RKO (cell line): ENCODE measurements at places on chromosomes 16 and 17.

- DNase-seq: no peak
These were observed 31.2 kb downstream of the VAC14 start for GRCh38 chr16:70769761-70770160.

GRCh38 chr16:89785523-89786155, 30.8 kb downstream of the FANCA start:
- no peak for DNase-seq

DNA sequence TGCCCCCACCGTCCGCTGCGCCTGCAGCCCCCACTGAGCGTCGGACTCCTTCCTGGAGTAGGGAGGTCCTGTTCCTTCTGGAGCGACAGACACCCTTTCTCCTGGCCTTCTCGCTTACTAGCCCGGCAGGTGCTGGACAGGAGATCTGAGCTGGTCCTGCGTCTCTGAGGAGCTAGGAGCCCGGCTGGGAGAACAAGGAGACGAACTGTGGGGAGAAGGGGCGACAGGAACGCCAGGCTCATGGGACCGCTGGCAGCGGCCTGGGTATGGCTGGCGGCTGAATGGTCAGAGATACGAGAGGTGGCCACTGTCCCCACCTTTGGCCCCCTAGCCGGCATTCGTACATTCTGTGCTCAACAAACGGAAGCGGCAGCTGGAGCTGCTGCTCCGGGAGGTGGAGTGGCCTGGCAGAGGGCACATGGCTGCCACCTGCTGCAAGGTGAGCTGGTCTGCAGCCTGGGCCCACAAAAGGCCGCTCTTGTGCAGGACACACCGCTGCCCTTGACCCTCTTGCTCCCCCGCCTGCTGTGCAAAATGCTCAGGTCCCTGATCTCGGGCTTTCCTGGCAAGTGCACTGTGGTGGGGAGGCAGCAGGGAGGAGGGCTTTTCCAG, 2066.7 kb downstream of the TP53TG3F start:
- no peak for DNase-seq

DNA sequence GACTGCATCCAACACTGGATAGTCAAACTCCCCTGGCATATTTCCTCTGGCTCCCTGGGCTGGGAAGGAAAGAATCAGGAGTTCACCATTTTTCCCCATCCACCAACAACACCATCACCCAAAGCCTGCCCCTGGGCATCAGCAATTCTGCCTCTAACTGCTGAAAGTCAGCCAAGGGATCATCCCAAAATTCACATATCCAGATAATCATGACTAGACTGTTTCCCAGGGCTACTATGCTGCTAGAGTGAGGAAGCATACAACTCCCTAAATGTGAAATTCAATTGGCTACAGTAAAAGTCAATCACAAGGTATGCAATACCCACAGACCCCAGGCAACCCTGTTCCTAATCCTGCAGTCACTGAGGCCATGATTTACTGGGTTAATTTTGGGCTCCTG, 230.6 kb downstream of the C16orf95 start:
- DNase-seq: no peak

GRCh38 chr17:57586742-57587141, 158.4 kb downstream of the CCDC182 start:
- no peak for DNase-seq

DNA sequence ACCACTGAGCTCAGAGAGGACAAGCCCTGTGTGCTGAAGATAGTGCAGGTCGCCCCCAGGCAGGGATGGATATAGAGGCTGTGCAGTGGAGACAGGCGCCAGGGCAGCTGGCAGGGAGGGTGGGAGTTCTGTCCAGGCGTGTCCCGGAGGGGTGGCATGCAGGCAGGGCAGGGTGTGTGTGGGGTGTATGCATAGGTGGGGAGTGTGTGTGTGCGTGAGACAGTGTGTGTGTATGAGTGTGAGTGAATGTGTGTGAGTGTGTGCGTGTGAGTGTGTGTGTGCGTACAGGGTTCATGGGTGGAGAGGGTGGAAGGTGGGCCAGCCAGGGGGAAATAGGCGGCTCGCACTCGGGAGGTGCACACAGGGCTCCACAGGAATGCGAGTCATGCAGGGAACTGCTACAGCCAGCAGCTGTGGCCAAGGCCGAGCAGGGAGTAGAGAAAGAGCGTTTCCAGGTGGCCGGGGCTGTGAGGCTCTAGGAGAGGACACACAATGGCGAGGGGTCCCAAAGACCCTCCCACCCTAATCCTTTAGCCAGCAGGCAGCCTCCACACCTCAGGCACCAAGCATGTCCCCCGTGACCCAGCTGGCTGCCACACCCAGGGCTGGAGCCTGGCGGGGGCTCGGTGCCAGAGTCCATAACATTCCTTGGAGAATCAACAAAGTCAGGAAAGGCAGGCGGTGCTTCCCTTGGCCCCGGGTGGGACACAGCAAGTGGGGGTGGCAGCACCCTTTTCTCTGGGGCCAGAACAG, 4.6 kb downstream of the PLCD3 start:
- DNase-seq: no peak

- DNase-seq: no peak
These were observed 41.6 kb downstream of the MYO1D start for GRCh38 chr17:32835291-32835761.

DNA sequence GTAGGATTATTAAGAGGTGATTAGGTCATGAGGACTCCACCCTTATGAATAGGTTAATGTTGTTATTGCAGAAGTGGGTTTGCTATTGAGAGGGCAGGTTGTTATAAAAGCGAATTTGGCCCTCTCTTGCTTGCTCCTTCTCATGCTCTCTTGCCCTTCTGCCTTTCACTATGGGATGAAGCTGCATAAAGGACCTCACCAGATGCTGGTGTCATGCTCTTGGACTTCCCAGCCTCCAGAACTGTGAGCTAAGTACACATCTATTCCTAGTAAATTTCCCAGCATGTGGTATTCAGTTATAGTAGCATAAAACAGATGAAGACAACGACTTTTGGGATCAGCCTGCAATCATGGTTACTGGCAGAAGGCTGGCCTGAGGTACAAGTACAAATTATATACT, 41.4 kb upstream of the FBXO47 start:
- no peak for DNase-seq

DNA sequence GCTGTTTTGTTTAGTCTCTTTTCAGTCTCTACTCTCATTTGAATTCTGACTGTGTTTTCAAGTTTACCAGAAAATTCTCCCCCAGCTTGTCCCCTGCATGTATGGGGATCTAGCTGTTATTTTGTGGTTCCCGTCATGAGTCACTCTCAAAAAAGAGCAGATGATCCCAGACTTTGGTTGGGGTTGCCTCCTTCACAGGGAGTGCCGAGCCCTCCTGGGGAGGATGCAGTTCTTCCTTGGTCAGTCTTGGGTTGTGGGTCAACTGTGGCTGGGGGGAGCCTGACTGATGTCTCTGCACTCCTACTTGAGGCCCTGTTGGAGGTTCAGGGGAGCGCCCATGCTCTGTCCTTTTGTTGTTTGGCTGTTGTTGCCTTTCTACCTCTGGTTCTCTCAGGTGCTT, 37.7 kb downstream of the EPN2 start:
- DNase-seq: no peak

DNA sequence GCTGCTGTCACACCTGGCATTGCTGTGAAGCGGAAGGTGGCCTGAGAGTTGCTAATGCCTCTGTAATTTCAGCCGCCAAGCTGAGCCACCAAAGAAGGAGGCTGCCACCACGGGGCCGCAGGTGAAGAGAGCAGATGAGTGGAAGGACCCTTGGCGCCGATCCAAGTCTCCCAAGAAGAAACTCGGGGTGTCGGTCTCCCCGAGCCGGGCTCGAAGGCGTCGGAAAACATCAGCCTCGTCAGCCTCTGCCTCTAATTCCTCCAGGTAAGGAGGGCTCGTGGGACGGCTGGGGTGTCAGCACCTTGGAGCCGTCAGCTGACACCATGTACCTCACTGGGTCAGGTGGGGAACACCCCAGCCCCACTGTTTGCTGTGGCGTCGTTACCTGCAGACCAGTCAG, 16.2 kb upstream of the IL17C start:
- no peak for DNase-seq

GRCh38 chr17:57956291-57957119, 1.3 kb upstream of the CUEDC1 start:
- DNase-seq: no peak

GRCh38 chr16:68848786-68849185, 5.5 kb downstream of the TANGO6 start:
- no peak for DNase-seq

DNA sequence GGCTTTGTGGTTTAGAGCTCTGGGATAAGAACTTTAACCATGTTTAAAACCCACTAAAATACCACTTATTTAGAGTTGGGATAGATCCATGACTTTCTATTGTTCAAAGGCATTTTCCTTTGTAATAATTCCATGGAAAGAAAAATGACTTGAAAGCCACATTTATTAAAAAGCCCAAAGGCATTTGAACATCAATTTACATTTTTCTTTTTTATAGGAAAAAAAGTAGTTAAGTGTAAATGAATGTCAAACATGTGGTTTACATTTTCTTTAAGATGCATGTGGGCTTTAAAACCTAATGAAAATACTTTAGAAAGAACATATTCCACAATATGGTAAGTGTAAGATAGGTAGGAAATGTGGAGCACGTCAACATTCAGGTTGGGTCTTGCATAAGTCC, 443.2 kb downstream of the TOX3 start:
- DNase-seq: no peak

GRCh38 chr17:29677824-29678223, 55.1 kb upstream of the CORO6 start:
- DNase-seq: no peak

GRCh38 chr16:66473654-66474519, 46.8 kb downstream of the BEAN1 start:
- DNase-seq: no peak

GRCh38 chr16:67396159-67397035, 3.1 kb upstream of the TPPP3 start:
- peak; percentile 53 for DNase-seq

DNA sequence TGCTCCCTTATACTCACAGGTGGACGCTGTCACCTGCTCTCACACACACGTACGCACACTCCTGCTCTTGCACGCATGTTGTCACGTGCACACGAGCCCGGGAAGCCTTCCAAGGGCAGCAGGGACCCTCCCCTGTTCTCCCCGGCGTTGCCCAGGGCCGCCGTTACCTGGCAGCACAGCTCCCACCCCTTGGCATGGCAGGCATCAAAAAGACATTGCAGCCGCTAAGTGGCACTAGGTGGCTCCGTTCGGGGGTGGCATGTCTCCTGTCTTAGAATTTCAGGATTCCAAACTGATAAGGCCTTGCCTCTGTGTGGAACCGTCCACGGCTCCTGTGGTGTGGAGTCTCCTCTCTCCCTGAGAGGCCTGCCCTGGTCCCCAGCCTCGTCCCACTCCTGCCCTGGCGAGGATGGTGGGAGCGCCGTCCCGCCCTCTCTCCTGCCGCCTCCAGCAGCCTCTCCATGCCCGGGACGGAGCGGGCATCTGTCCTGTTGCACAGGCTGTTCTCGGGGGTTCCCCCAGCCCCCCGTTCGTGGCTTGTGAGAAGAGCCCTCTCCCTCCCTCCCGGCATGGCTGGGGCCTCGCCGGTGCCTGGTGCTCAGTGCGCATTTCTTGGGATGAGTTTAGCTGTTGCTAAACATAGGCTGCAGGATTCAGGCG, 126.7 kb upstream of the GSE1 start:
- DNase-seq: no peak

- no peak for DNase-seq
These were observed 96.3 kb upstream of the ZNF750 start for GRCh38 chr17:82935966-82936767.

DNA sequence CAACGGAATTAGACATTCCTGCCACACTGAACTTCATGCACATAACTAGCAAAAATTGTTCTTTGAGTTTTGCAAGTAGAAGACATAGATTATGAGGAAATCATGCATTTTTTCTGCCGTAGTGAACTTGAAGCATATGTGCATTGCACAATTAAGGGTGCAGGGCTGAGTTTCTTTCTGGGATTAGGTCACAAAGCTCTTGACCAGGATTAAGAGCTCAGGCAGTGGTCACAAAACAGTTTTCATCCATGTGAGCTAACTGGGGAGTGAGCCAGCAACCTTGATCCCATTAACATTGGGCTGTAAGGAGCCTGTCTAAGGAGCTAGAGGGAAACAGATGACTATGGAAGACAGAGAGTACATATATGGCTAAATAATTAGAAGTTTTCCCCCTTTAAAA, 143.7 kb downstream of the PMP22 start:
- DNase-seq: no peak

DNA sequence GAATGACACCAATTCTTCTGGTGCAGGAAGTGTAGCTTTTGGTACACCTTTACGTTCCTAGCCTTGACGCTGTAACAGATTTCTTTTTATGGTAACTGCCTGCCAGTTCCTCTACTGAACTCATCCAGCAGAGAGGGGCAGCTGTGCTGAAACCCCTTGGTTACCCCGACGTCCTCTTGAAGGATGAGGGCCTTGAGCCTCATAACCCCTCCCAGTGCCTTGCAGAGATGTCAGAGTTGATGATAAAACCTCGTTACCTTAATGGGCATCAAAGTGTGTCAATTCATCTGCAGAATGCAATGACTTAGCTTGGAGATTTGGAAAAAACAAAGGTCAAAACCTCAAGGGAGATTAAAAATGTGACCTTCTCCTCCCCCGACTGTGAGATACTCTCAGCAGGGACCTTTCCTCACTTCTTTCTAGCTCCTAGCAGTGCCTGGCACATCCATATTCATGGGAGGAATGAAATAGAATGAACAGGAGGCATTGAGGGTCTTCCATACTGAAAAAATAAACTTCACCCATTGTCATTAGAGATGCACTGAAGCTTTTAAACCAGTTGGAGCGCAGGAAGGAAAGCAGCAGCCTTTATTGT, 69.2 kb downstream of the SDR42E1 start:
- no peak for DNase-seq

DNA sequence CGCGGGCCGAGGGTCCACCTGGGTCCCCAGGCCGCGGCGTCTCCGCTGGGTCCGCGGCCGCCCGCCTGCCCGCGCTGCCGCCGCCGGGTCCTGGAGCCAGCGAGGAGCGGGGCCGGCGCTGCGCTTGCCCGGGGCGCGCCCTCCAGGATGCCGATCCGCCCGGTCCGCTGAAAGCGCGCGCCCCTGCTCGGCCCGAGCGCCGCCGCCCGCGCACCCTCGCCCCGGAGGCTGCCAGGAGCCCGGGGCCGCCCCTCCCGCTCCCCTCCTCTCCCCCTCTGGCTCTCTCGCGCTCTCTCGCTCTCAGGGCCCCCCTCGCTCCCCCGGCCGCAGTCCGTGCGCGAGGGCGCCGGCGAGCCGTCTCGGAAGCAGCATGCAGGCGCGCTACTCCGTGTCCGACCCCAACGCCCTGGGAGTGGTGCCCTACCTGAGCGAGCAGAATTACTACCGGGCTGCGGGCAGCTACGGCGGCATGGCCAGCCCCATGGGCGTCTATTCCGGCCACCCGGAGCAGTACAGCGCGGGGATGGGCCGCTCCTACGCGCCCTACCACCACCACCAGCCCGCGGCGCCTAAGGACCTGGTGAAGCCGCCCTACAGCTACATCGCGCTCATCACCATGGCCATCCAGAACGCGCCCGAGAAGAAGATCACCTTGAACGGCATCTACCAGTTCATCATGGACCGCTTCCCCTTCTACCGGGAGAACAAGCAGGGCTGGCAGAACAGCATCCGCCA, 504 bp downstream of the FOXC2 start:
- no peak for DNase-seq

- no peak for DNase-seq
These were observed 78.6 kb downstream of the MYH13 start for GRCh38 chr17:10294180-10294579.
